ENCODE measurements at places on chromosomes 4 and X. TPM values are rescaled to one million over a fixed set of nuclear protein-coding genes. Genes with fewer than 3 reads are reported as not detected.

Gene SORBS2
- total RNA-seq = 17.5 TPM

Gene ALG13
- total RNA-seq = 43.7 TPM

Gene AIMP1
- total RNA-seq = 38.8 TPM

Gene PLXNB3
- 10.2 TPM for total RNA-seq

Gene MAGEC3
- total RNA-seq = not detected

Gene MEPE
- not detected for total RNA-seq

Gene SLC9B1
- 0.87 TPM for total RNA-seq
